ENCODE measurements at places on chromosomes 6 and 20. TPM values are rescaled to one million over a fixed set of nuclear protein-coding genes. Genes with fewer than 3 reads are reported as not detected.

The TAF4 gene
- 17.4 TPM for total RNA-seq

The CLDN20 gene
- total RNA-seq, result 1.6 TPM

The ULBP1 gene
- 1.1 TPM for total RNA-seq

The SLC17A3 gene
- not detected for total RNA-seq

The GHRH gene
- 0.97 TPM for total RNA-seq

The HCK gene
- total RNA-seq, result 3.3 TPM

The UBD gene
- 0.93 TPM for total RNA-seq

The SRSF6 gene
- 66.8 TPM for total RNA-seq

The SIRPD gene
- total RNA-seq, result 0.54 TPM

The ZNF341 gene
- 6.9 TPM for total RNA-seq

The BPIFB2 gene
- total RNA-seq, result not detected

The COL9A3 gene
- total RNA-seq, result 108 TPM

The ANGPT4 gene
- total RNA-seq, result 0.39 TPM

The KCNQ5 gene
- total RNA-seq, result 83.0 TPM

The MAP3K4 gene
- 72.3 TPM for total RNA-seq

The DYNLT2 gene
- total RNA-seq, result 5.5 TPM

The IFNGR1 gene
- 54.0 TPM for total RNA-seq

The GJA1 gene
- total RNA-seq, result 380 TPM

The STX11 gene
- total RNA-seq, result 0.57 TPM

The PSMB9 gene
- total RNA-seq, result 27.3 TPM

The NHLRC1 gene
- total RNA-seq, result 3.3 TPM

The MUCL3 gene
- not detected for total RNA-seq

The XKR7 gene
- total RNA-seq, result 2.9 TPM

The TRAM2 gene
- 7.9 TPM for total RNA-seq

The TRMT6 gene
- 10.6 TPM for total RNA-seq

The SPATA25 gene
- total RNA-seq, result 2.2 TPM

The FAXC gene
- 63.5 TPM for total RNA-seq

The ACOT13 gene
- total RNA-seq, result 25.3 TPM

The CFAP206 gene
- total RNA-seq, result 2.4 TPM

The RAET1G gene
- total RNA-seq, result not detected

The NRSN2 gene
- total RNA-seq, result 141 TPM
